Fibroblast of the aortic adventitia (primary cell): ENCODE measurements at places on chromosomes 7 and 10. TPM values are rescaled to one million over a fixed set of nuclear protein-coding genes. Genes with fewer than 3 reads are reported as not detected.

DNA sequence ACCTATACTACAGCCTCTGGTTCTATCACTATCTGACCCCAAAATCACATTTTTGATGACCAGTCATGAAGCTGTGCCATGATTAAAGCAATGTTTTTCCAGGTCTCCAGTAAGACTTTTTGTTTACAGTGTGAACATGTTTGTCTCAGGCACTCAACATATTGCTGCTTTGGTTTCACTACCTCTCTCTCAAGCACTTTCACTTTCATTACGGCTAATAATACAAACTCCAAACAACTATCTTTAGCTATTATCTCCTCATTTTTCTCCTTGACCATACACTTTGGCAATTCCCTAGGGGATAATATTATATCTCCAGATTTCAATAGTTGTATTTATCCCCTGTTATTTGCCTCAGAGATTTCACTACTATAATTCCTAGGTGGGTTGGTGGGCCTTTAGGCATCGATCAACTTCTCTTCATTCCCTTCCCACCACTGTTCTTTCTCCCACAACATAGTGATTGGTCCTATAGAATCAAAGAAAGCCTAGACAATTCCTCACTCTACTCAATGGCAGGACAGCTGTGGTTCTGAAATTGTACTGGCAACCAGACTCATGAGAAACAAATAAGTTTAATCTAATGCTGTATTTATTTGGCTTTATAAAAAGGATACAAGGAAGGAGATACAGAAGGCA lies 261.4 kb upstream of the ZWINT start:
- no peak for DNase-seq

DNA sequence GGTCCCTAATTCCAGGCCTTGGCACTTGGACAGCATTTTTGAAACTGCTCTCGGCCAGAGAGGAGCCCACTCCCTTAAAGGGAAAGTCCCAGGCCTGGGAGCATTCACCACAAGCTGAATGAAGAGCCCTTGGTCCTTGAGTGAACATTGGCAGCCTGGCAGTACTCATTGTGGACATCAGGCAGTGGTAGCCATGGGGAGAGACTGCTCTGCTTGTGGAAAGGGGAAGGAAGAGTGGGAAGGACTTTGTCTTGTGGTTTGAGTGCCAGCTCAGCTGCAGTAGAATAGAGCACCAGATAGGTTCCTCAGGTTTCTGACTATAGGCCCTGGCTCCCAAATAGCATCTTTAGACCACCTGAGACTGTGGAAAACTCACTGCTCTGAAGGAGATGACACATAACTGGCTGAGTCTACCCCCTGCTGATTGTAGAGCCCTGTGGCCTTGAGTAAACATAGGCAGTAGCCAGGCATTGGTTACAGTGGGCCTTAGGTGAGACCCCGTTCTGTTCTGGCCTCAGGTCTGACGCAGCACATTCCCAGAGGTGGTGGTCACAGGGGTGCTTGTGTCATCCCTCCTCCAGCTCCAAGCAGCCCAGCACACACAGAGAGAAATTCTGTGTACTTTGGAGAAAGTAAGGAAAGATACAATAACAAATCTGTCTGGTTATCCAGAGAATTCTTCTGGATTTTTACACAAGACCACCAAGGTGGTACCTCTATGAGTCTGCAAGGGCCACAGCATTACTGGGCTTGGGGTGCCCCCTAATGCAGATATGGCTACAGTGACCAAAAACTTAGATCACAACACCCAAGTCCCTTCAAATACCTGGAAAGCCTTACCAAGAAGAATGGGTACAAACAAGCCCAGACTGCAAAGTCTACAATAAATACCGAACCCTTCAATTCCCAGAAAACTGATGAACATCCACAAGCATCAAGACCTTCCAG lies 153.8 kb downstream of the GNAI1 start:
- DNase-seq, result peak; percentile 13

DNA sequence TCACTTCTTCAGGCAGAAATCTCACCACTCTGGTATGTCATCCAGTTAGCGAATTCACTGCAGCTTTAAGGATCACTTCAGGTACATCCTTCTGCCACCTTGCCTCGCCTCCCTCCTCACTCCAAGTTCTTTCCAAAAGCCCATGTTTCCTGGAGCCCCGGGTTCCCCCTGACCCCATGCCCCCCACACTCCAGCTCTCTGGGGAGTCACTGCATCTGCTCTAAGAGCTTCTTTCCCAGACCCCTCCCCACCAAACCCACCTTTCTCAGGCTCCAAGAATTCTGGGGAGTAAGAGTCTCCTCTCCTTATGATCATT lies 969.5 kb upstream of the ZNF722 start:
- no peak for DNase-seq

DNA sequence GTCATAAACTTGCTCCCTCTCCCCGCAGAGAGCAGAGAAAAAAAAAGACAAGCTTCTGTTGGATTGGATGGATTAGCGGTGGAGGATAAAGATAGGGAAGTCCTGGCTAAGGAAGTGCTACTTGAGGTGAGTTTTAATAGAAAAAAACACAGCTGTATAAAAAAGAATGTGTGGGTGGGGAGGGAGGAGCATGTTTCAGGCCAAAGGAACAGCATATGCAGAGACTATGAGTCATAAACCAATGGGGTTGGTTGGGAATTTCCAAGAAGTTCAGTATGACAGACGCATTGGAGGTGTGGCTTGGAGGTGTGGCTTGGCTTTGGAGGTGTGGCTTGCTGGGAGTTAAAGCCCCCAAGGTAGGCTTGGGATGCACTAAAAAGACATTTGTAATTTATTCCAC lies 103.0 kb upstream of the LSM8 start:
- peak; percentile 46 for DNase-seq

DNA sequence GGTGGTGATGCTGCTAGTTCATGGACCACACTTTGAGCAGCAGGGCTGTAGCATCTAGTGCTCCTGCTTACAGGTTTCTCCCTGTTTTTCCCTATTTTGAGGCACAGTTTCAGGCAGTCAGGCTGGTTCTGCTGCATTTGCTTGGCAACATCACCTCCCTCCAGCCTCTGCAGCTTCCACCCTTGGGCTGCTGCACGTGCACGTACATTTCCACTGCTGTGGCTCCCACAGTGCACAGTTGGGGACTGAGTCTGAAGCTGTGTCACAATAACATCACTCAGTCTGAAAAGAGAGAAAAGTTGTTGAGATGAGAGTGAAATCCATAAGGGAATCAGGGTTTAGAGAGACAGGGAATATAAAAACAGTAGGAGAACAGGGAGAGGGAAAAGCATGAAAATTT lies 230.7 kb upstream of the FZD1 start:
- no peak for DNase-seq

GRCh38 chr10:14476641-14477407 lies 146.1 kb upstream of the FRMD4A start:
- peak; percentile 48 for DNase-seq

LEP gene
- under 0.01 TPM in 1 of 2 replicates, not detected in the other for total RNA-seq
